ENCODE measurements at places on chromosomes 16 and 17.

DNA sequence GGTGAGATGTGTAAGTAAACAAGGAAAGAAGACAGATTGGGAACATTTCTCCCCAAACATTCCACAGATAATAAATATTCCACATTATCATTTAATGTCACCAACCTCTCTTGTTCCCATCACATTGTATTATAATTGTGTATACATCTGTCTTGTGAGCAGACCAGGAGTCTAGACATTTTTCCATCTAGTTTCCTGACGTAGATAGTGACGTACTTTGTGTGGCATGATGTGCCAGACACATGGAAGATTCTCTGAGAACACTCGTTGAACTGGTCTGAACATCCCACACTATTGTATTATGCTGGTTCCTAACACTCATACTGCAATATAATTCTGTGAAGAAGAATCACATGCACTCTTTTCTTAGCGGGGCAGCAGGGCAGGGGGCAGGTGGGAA, 34.0 kb downstream of the WSB1 start:
- no peak for DNase-seq

GRCh38 chr16:82136956-82137821, 32.8 kb downstream of the MPHOSPH6 start:
- no peak for DNase-seq

DNA sequence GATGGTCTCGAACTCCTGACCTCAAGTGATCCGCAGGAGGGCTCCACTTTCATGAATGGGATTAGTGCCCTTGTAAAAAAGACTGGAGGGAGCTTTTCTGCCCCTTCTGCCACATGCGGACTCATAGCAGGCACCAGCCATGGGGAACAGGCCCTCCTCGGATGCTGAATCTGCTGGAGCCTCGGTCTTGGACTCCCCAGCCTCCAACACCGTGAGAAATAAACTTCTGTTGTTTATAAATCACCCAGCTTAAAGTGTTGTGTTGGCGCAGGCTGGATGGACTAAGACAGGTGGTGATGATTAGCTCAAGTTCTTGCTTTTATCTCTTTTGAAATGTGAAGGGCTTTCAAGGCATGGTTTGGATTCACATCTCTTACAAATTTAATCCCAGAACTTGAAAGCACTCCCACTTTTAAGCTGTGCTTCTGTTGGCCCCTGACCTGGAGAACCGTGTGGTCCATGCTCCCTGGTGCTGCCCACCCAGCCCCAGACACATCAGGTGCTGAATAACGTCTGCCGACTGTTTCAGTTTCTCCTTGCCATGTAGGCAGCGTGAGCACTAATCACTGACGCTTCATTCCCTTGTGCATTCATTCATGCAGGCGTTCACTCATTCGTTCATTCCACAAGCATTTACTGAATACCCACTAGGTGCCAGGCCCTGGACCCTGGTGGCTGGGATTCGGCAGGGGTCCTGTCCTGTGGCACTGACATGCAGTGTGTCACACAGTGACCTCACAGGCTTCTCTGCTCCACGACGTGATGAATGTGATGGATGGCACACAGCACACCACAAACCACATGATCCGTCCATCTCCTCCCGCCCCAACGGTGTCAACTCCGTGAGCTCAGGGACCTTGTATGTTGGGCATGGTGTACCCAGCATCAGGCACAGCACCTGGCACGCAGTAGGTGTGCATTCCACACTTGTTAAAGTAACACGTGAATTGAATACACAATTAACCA, 8.9 kb downstream of the CIBAR2 start:
- DNase-seq, result no peak

DNA sequence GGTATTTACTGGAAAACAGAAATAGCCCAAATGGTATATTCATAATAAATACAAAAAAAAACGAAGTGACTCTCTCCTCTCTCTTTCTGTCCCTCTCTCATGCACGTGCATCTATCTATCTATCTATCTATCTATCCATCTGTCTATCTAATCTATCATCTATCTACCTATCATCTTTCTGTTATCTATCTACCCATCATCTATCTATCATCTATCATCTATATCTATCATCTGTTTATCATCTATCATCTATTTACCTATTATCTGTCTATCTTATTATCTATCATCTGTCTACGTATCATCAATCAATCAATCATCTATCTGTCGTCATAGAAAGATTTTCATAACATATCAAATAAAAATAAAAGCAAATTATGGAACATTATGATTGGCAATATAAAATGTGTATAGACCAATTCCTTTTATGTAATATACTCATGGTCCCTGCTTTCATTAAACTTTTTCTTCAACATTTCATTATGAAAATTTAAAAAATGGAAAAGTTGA, 126.7 kb upstream of the CACNG3 start:
- DNase-seq, result no peak

- no peak for DNase-seq
These were observed 97.9 kb upstream of the IRX6 start for GRCh38 chr16:55225972-55226542.

- DNase-seq, result no peak
These were observed 120.4 kb downstream of the CHD9NB start for GRCh38 chr16:52932321-52932720.

DNA sequence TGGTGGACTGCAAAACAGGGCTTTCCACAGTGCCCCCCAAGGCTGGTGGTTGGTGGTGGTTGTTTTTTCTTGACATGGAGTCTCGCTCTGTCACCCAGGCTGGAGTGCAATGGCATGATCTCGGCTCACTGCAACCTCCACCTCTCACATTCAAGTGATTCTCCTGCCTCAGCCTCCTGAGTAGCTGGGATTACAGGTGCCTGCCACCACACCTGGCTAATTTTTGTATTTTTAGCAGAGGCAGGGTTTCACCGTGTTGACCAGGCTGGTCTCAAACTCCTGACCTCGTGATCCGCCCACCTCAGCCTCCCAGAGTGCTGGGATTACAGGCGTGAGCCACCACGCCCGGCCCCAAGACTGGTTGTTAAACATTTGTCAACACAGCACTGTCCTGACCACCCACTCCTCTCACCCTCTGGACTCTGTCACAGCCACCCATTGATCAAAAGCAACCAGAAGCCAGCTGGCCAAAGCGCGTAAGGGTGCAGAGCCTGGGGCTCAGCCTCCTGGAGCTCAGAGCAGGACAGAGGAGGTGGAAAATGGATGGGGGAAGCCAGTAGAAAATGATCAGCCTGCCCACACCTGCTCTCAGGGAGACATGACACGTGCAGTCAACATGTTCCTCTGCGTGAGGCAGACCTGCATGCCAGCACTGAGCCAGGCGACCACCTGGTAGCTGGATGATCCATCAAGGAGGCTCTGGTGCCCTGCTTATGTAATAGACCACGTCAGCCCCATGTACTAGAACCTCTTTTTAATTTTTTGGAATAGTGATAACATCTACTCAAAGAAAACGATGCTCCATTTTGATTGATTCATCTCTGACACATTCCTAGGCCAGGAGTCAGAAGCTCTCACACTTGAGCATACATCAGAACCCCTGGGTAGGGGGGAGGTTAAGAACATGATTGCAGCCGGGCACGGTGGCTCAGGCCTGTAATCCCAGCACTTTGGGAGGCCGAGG, 14.8 kb upstream of the OSGIN1 start:
- DNase-seq, result no peak

DNA sequence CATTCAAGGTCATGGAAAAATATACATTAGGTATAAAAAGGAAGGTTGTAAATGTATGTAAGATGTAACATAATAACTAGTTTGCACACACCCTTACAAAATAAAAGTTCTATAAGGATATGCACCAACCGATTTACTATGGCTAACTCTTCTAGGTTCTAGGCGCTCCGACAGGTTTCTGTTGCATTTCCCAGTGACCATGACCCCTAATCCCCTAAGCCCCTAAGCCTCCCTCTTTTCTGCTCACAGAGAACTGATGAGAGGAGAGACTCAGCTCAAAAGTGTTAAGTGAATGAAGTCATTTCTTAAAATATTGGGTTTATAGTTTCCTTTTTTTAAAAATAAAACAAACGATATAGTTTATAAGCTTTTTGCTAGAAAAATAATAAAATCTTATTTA, 30.0 kb upstream of the HEATR6 start:
- no peak for DNase-seq

DNA sequence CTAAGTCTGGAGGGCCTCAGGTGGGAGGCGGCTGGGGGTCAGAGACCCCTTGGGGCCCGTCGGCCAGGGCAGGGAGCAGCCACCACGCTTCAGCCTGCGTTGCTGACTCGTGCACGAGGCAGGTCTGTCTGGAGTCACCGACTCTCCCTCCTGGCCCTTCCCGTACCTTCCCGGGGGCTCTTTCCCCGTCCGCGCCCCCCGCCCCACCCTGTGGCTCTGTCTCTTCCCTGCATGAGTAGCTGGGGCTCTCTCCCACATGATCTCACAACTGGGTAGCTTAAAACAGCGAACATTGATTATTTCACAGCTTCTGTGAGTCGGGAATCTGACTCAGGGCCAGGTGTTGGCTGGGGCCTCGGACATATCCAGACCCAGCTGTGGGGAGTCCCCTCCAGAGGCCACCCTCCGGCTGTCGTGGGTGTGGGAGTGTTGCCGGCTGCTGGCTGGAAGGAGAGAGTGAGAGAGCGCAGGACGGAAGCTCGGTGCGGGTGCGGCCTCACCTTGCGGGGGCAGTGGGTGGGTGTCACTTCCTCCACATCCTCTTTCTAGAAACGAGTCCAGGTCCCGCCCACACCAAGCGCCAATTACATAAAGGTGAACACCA, 17.3 kb downstream of the BAHCC1 start:
- DNase-seq, result peak; percentile 17

- no peak for DNase-seq
These were observed 12.5 kb downstream of the TOM1L2 start for GRCh38 chr17:17959520-17960361.

GRCh38 chr17:2684549-2684948, 27.0 kb downstream of the CLUH start:
- DNase-seq, result no peak

- no peak for DNase-seq
These were observed 35.2 kb downstream of the TBX4 start for GRCh38 chr17:61487161-61487988.

DNA sequence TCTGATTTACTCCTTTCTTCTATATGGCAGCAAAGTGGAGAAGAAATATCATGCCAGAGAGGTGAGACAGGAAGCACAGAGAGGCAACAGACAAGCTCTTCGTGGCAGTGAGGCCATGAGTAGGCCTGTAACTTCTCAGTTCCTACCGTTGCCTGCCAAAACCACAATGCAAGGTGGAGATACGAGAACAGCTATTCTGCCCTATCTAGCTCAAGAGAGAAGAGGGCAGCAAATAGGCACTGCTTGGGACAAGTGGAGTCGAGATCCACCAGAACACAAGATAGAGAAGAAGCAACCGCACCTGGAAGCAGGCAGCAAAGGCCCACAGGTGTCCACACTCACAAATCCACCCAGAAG, 24.8 kb downstream of the RANBP10 start:
- no peak for DNase-seq

- no peak for DNase-seq
These were observed 43.7 kb downstream of the TMEM132E start for GRCh38 chr17:34622862-34623623.

GRCh38 chr16:74321356-74321755, 24.7 kb downstream of the PSMD7 start:
- no peak for DNase-seq

DNA sequence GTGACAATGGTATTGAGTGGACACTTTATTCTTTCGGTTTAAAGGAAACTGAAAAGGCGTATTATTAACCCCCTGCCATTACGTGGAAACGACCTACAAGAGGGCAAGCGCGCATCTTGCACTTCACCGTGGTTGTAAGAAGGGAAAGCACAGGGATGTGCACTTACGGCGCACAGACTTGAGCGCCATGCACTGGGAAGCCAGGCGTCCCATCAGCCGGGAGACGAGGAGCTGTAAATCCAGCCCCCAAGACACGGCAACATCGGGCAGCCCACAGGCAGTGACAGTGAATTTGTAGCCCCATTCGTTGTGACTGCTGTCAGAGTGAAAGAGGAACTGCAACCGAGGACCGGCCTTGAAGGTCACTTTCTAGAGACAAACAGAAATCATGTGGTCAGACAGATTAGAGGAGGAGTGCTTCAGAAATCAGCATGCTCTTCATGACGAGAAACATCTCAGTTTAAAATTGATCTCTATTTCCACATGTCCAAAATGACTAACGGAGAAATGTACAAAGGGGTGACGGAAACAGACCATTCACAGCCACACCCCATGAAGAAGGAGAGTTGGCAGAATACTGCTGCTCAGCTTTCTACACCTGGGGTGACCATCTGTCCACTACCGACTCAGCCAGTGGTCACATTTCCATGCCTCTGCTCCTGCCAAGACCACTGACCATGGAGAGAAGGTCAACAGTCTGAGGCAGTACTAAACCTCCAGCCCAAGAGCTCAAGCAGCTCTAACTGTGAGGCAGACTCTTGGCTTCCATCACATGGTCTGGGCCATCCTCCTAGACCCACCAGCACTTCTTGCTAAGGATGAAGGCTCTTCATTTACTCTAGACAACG, 68.6 kb downstream of the ZZEF1 start:
- no peak for DNase-seq

Data from stimulated activated CD4-positive, alpha-beta T cell treated with anti-CD3 and anti-CD28 coated beads, Interleukin-15, amount 100 ng/mL, for 1 hour (primary cell).